ENCODE measurements at places on chromosomes 7 and 10. TPM values are rescaled to one million over a fixed set of nuclear protein-coding genes. Genes with fewer than 3 reads are reported as not detected.

PRLHR gene
- not detected for total RNA-seq

DNA sequence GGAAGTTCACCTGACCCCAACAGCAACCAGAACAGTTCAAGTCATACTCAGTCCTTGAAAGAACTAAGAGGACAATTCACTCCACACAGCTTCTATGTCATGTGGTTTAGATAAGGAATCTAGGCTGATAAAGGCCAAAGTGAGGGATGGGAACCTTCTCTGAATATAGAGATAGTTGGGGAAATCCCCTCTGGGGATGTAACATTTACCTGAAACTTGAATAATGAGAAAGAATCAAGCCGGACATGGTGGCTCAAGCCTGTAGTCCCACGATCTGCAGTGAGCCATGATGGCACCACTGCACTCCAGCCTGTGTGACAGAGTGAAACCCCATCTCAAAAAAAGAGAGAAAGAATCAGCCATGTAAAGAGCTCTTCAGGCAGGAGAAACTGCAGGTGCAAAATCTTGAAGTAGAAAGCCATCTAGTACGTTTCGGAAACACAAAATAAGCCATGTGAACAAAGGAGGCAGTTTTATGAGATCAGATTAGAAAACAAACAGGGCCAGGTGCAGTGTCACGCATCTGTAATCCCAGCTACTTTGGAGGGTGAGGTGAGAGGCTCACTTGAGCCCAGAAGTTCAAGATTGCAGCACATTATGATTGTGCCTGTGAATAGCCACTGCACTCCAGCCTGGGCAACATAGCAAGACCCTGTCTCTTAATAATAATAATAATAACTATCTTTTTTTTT is 4.5 kb upstream of the DNMBP start:
- DNase-seq = no peak

RNF133 gene
- not detected for total RNA-seq

- no peak for DNase-seq
Measured at GRCh38 chr10:18044976-18045720, 93.4 kb downstream of the SLC39A12 start.

COL17A1 gene
- not detected for total RNA-seq

GRCh38 chr7:138978541-138979184 is 2.5 kb downstream of the KIAA1549 start:
- no peak for DNase-seq

DNA sequence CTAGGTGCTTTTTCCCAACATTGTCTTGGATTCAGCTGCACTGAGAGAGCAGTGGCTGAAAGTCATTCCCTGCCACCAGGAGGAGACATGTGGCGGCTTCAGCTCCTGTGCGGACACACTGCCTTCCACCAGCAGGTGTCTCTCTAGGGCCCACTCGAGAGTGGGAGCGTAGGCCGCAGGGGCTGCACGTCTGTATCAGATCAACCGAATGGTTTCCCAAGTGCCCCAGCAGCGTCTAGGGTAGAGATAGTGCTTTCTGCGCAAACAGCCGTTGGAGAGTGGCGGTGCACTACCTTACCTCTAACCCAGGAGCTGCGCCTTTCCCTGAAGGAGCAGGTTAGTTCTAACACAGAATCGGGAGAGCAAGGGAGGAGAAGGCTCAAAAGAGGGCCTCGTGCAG is 31.7 kb downstream of the PAPOLB start:
- DNase-seq = peak; percentile 31

GRCh38 chr10:74859546-74859945 is 33.1 kb downstream of the KAT6B start:
- DNase-seq = no peak

- no peak for DNase-seq
Measured at GRCh38 chr7:28830846-28831245, 127.3 kb downstream of the TRIL start.

FKBP9 gene
- 3.5 TPM for total RNA-seq

CTAGE4 gene
- 1.2 TPM for total RNA-seq

GRCh38 chr7:1275451-1276381 is 43.0 kb downstream of the UNCX start:
- DNase-seq = no peak

DNA sequence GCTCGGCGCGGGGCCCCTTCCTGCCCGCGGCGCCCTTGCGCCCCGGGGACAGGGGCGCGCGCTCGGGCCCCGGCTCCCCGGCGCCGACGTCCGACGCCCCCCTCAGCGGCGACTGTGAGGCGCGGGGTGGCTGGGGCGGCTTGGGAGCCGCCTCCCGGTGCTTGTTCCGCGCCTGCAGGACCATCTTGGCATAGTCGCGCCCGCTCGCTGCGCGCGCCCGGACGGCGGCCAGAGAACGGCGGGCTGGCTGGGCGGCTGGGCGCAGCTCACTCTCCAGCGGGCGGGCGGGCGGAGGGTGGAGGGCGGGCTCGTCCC is at the start of gene DPY19L1:
Gene DPY19L1, minus strand, starts transcription at position 275 of the 315 bp plus-strand sequence. Its CDS starts 91 bp downstream, at position 184.
- DNase-seq = no peak

GRCh38 chr7:33108554-33109004 is 625 bp downstream of the RP9 start:
- DNase-seq = no peak

DNA sequence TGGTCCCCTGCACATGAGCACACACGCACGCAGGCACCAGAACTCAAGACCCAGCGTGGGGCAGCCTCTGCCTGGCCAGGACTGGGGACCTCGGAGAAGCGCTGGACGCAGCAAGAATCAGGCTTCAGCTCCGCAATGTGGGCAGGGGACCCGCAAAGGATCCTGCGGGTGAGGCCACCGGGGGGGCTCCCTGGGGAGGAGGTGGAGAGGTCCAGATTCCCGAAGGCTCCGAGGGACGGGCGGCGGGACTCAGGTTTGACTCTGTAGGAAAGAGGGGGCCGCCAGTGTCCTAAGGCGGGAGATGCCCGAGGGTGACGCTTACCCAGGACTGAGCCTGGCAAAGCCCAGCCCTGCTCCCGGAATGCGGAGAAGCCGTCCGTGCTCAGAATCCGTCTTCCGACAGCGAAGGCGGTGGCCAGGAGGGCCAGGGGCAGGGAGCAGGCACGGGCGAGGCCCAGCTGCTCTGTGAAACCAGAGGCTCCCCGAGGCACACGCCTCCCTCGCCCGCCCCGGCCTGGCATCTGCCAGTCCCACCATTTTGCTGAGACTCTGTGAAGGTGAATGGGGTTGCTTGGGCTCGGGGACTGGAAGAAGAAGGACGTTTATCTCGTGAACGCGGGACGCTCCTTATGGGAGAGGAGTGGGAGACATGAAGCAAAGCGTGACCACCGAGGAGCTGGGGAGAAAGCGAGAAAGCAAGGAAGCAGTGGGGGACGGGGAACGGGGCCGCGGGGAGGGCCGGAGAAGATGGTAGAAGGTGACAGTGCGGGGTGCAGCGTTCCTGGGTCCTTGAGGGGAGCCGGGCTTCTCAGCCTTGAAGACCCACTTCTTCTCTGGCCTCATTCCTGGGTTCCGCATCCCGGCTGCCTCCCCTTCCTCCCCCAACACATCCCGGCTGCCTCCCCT is 489.2 kb downstream of the PTPRN2 start:
- DNase-seq = no peak

GRCh38 chr7:123645516-123645915 is 10.2 kb upstream of the LMOD2 start:
- DNase-seq = no peak

APBB1IP gene
- total RNA-seq = 47.4 TPM

DNA sequence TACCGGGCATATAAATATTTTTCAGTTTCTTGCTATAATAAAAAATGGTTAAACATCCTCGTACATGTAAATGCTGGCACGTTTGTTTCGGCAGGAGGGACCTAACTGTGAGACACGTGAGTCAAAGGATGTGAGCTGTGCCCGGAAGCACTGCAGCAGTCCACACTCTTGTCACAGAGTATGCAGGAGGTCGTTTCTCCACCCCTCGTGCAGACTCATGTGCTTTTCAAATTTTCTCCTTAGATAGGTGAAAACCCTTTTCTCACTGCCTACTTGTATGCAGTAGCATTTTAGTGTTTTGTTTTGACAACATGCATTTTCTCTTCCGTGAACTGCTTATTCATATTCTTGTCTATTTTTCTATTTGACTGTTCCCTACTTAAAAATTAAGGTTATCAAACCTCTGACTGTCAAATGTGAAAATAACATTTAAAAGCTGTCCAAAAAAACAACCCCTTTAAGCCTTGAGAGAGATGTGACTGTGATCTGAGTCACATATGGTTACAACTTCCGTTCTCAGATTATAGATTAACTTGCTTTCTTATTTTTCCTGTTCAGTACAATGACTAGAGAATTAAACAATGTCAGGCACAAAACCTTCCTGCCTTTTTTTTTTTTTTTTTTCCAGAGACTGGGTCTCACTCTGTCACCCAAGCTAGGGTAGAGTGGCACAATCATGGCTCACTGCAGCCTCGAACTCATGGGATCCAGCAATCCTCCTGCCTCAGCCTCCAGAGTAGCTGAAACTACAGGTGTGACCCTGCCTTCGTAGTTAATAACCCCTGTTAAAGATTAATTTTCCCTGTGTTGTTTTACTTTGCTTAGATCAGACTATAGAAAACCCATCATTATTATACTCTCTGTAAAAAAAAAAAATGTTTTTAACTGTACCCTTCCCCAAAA is 45.1 kb downstream of the DPY19L1 start:
- peak; percentile 19 for DNase-seq

DNA sequence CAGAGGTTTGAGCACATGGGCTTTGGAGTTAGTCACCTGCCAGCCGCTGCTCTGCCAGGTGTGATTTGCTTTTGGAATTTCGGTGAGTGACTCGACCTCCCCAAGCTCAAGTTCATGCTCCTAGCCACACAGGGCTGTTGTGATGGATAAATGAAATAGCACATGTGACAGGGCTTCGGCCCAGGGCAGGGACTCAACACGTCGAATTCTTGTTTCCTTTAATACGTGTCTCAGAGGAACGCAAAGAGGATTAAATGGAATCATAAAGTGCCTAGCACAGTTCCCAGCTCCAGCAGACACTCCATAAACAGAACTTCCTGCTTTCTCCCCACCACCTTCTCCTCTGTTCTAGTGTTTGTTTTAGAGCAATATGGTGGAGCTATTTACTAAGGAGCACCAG is 88.3 kb upstream of the CHST15 start:
- DNase-seq = no peak

DNA sequence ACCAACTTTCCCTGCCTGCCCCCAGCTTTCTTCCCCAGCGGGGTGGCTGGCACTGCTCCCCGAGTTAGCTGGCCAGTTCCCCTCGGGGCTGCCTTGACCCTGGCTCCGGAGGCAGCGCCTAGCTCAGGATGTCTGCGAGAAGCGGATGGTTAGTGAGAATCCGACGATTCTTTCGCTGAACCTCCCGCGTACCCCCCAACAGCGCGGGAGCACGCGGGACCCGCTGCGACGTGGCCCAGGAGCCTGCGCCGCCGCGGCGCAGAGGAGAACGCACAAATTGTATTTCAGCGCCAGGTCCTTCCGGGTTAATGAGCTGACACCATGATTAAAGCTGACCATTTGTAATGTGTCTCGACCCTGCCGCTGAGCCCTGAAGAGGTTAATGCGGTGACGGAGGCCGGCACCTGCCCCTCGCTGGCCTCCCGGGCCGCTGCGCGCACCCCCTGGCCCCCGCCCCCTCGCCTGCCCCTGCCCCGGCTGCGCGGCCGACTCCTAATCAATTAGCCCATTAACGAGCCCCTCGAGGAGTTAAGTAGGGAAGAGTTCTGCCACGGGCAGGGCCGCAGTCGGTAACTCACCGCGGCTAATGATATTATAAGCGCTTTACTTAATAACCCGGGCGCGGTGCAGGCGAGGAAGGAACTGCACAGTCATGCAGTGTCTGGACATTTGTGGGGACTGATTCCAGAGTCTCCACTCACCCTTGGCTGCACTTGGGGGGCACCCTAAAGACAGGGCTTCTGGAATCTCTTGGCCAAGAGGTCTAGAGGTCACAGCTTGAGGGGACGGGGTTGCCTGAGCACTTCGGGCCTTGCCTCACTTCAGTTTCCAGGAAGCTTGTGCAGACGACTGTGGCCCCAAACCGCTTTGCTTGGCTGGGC is 1.7 kb upstream of the HMX2 start:
- no peak for DNase-seq

GRCh38 chr10:29493697-29494096 is 141.1 kb downstream of the SVIL start:
- DNase-seq = no peak

DNA sequence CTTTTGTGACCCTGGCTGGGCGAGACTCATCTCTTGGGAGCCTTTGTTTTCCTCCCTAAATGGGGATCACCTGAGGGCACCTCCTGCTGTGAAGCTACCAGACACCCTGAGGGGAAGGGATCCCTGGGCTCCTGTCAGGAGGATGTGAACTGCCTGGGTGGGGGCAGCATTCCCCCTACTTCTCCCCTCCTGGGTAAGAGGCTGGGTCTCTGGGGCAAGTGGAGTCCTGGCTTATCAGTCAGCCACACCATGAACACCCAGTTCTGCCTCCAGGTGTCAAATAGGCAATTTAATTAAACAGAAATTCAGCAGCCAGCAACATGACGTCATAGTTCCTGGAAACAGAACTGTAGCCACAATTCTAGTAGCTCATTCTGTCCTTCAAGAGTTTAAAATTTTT is 97.7 kb upstream of the RET start:
- DNase-seq = no peak

All from activated T-helper 2 cell treated with anti-CD3 and anti-CD28 coated beads, Interferon-gamma antibody, Interleukin-2, Interleukin-4, amounts not matched to agents 10 μg/mL and 5 μg/mL and 100 μg/mL, durations not matched to agents 14 hours and 24 hours and 36 hours (primary cell).